NCI-H1930 (cell line): ENCODE measurements at places on chromosomes 4 and X.
A peak's percentile ranks its signal among the peaks of the same experiment; 100 is the strongest.

- DNase-seq = no peak
Measured at GRCh38 chr4:116926631-116927295, 158.6 kb downstream of the TRAM1L1 start.

DNA sequence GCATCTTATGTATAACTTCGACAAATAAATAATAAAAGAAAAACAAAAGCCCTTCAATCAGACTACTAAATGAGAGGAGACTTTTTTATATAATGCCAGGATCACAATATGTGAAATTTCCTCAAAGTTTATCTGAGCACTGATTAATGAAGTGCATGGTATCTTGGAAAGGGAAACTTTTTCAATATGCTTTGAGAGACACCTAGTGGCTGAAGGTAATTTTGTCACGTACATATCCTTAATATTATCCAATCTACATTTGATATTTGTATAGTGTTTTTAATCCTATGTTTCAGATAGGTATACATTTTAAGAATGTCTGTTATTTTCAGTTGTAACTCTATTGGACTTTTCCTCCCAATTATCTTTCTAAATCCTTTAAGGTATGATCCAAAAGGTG lies 146.8 kb downstream of the KLHL4 start:
- DNase-seq = no peak

- no peak for DNase-seq
Measured at GRCh38 chr4:130393231-130393630, 1297.3 kb downstream of the C4orf33 start.

DNA sequence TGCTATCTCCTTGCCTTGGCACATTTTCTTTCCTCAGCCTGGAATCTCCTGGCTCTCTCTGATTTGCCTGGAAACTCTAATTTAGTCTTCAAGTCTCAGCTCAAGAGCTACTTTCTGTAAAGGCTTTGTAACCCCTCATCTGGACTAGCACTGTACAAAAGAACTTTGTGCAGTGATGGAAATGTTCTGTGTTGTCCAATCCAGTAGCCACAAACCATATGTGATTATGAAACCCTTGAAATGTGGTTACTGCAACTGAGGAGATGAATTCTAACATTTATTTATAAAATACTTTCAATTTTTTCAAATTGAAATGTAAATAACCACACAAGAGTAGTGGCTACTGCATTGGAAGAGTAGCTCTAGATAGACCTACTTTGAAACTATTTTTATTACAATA lies 66.6 kb upstream of the HS3ST1 start:
- no peak for DNase-seq

GRCh38 chrX:115547448-115547847 lies 13.5 kb upstream of the PLS3 start:
- DNase-seq = no peak

- no peak for DNase-seq
Measured at GRCh38 chrX:8191022-8191421, 20.0 kb upstream of the VCX2 start.

- DNase-seq = no peak
Measured at GRCh38 chr4:2963966-2964471, 648 bp downstream of the GRK4 start.

- DNase-seq = no peak
Measured at GRCh38 chr4:22869235-22869634, 176.5 kb downstream of the GBA3 start.

- no peak for DNase-seq
Measured at GRCh38 chr4:141099326-141099725, 33.9 kb downstream of the RNF150 start.

DNA sequence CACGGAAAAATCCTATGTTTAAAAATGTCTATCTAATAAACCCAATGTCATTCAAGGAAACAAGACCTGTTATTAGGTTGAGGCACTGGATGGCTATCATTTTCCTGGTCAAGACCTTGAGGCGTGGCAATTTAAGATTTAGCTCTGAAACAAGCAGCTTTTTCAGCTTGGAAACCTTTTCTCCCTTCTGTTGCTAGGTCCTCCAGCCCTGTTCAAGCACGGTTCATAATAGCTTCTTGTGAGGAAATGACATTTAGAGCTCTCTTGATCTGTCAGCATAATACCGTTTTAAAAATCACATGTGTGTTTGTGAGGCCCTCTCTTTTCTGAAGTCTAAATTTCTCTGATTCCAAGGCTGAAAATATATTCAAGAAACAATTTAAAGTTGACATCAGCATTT lies 133.6 kb upstream of the GRPR start:
- DNase-seq = no peak

DNA sequence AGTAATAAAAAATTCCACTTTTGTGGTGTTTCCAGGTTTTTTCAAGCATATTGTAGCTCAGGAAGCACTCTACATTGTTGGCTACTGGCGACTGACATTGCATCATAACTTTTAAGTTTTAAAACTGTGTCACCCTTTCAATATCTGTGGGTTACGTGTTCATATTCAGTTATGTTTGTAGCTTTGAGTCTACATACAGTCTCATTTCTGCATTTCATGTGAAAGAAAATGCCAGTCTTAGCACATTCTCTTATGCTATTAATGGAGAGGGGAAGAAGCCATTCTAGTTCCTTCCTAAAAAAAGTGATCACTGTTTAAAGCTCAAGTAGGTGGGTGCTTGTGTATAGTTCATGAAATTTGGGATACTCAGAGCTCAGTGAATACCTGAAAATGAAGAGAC lies 38.1 kb downstream of the DIAPH2 start:
- DNase-seq = no peak

- DNase-seq = no peak
Measured at GRCh38 chr4:187602339-187603092, 393.1 kb upstream of the ZFP42 start.

DNA sequence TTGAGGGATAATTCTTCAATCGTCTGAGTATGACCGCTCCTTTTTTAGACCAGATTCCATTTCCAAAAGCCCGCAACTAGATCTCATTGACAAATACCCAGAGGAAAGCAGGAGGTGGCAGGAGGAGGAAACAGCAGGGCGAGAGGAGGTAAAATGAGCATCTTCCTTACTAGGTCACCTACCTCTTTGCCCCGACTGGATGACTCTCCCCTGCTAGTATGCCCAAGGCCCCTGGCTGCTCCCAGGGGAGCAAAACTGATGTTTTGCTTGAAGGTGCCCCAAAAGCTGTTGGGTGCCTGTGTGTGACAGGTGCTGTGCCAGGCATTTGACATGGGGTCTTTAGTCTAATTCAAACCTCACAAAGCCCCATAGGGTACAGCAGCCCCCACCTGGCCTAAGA lies 48.9 kb downstream of the C4orf50 start:
- no peak for DNase-seq

DNA sequence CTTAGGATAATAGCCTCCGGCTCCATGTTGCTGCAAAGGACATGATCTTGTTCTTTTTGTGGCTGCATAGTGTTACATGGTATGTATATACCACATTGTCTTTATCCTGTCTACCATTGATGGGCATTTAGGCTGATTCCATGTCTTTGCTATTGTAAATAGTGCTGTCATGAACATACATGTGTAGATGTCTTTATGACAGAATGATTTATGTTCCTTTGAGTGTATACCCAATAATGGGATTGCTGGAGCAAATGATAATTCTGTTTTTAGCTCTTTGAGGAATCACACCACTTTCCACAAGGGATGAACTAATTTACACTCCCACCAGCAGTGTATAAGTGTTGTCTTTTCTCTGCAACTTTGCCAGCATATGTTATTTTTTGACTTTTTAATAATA lies 4.6 kb downstream of the RAB33B start:
- no peak for DNase-seq

DNA sequence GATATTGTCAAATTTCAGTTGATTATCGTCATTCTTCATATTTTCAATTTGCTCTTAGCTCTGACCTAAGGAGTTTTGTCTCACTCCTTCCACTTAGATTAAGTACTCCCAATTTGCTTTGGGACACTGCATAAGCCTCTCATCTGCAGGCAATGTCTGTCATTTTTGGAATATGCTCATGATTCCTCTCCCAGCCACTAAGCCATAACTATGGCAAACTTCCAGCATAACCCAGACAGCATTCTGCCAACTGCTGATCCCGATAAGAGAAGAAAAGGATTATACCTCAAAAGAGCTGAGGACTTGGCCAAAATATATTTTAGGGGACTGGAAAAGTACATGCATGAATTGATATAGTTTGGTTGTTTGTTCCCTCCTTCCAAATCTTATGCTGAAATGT lies 444.4 kb downstream of the GABRG1 start:
- DNase-seq = no peak

- DNase-seq = no peak
Measured at GRCh38 chr4:69147334-69147733, 51.1 kb downstream of the UGT2B7 start.

DNA sequence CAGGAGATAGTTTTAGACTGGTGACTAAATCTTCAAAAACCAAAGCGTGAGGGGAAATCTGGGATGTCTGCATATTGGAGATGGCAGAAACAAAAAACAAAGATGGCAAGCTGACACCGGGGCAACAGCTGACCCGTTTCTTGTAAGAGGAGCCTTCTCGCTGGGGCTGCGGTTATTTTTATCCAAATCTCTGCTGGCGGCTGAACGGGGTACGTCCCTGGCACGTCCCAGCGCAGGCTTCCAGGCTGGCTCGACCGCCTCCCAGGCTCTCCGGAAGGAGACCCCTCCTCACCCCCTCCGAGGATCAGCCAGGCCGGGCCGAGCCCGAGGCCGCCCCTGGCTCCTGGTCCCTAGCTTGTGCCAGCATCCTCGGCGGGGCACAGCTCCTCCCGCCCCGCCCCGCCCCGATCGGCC lies 403 bp downstream of the SGCB start:
- DNase-seq = no peak

DNA sequence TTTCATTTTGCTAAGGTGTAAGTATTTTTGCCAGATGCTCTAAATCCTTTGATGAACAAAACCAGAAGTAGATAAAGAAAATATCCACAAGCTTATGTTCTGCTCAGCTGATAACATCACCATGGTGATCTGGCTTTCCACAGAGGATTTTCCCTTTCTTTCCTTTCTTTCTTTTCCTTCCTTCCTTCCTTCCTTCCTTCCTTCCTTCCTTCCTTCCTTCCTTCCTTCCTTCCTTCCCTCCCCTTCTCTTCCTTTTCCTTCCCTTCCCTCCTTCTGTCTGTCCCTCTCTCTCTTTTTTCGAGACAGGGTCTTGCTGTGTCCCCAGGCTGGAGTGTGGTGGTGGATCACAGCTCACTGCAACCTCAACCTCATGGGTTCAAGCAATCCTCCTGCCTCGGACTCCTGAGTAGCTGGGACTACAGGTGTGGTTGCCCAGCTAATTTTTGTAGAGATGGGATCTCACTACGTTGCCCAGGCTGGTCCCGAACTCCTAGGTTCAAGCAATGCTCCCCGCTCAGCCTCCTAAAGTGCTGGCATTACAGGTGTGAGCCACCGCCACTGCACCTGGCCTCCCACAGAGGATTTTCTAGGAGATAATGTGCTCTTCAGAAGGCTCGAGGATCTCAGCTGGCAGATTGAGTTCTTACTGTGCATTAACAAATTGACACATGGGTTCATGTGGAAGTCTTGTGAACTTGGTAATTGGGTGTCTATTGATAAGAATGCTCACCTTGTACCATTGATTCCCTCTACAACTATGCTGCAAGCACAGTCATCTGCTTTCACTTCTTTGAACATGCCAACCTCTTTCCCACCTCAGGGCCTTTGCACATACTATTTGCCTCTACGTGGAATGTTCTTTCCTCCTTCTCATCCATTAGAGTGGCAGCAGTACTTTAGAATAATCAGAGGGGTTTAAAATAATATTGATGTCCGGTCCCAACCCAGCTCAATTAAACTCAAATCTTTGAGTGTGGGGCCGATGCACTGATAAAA lies 1.4 kb upstream of the RHOH start:
- DNase-seq = no peak

- DNase-seq = peak; percentile 2
Measured at GRCh38 chrX:102684772-102685520, 27.3 kb upstream of the GPRASP2 start.

- DNase-seq = no peak
Measured at GRCh38 chrX:123648028-123648810, 84.6 kb downstream of the THOC2 start.

- no peak for DNase-seq
Measured at GRCh38 chrX:153379508-153379907, 21.6 kb downstream of the PNMA6E start.

DNA sequence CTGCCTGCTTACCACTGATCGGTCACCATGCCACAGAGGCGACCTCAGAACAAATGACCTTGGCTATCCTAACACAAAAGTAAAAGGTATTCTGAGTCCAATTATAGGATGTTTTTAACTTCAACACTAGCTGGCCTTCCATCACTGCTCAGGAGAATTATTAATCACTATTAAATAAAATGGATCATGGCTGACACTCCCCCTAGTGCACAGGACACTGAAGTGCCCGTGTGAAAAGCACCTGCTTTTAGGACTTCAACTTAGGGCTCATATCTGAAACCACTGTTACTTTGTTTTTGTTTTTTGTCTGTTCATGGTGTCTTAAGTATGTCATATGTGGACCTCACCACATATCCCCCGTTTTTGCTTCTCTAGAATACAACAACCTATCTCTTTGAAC lies 33.9 kb downstream of the STX18 start:
- no peak for DNase-seq

GRCh38 chrX:50497114-50497513 lies 26.5 kb upstream of the DGKK start:
- no peak for DNase-seq

GRCh38 chr4:92234393-92235176 lies 69.2 kb upstream of the GRID2 start:
- no peak for DNase-seq

DNA sequence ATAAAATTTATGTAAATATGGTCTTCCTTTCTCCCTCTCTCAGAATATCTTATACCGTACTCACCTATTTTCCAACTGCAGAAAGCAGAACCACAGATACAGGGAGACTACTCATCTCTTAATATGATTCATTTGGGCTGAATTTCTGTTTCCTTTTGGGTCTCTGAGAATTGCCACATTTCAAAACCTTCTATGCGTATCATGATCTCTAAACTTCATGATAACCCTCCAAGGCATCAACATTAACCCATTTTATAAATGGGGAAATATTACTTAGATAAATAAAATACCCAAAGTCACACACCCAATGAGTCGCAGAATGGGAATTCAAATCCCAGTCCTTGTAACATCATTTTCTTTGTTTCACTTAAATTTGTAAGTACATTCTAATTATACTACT lies 16.6 kb upstream of the PRDM8 start:
- no peak for DNase-seq

- DNase-seq = no peak
Measured at GRCh38 chr4:152807294-152807829, 27.6 kb downstream of the ARFIP1 start.

- no peak for DNase-seq
Measured at GRCh38 chr4:119894650-119895208, 171.9 kb downstream of the MAD2L1 start.

DNA sequence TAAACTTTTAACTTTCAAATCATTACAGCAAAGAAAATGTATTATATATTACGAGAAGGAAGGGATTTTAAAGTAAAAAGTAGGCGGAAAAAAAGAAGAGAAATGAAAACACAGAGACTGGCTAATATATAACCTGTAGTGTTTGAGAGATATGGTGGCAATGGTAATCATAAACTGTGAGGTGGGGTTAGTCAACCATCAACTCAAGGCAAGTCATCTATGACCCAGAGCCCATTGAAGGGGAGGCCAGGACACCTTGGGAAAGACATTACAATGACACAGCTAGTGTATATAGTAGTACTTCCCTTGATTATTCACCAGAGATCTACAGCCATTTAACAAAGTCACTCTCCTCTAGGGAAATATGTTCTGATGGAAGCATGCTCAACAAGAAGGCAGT lies 423.9 kb upstream of the PITX2 start:
- DNase-seq = no peak
